ENCODE measurements at places on chromosomes 6 and 20.

- H3K36me3 ChIP-seq = peaks cover 4% of the 10 kb centered on the region
- DNase-seq = no peak
- no peak overlapping the region for H3K27ac ChIP-seq
- no peaks in the 10 kb centered on the region for H3K4me1 ChIP-seq
Measured at GRCh38 chr6:16789329-16790038, 28.2 kb upstream of the ATXN1 start.

- H3K27ac ChIP-seq = no peak overlapping the region
- no peak for DNase-seq
- H3K4me3 ChIP-seq = no peak overlapping the region
- peaks cover 7% of the 10 kb centered on the region for H3K4me1 ChIP-seq
Measured at GRCh38 chr20:37201827-37202162, 22.4 kb upstream of the MROH8 start.

DNA sequence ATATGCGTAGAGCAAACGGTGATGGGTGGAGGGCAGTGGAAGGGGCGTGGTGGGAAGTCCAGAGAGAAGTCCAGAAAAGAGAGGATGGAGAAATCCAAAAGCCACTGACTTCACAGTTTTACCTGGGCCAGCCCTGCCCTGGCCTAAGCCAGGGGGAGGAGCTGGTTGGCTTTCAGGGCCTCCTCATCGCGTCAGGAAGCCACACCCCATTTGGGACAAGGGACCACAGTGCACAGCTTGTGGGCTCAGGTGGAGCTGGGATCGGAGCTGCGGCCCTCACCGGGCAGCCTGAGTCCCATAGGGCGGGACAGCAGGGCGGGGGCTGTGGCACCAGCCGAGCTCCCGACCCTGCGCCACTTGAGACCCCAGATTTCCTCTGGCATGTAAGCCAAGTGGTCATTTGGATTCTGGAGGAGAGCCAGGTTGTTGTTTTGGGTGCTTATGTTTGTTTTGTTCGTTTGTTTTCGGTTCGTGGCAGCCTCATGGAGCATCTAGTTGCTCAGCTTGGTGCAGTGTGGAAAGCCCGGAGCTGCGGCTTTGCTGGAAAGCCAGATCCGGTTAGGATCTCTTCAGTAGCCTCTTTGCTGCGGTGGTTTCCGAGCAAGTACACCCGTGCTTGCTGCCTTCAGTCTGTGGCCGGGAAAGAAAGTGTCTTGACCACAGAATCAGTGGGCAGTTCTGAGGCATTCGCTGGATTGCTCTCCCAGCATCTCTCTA is 42.2 kb downstream of the RIOK1 start:
- H3K27me3 ChIP-seq = peaks cover 6% of the 10 kb centered on the region
- no peak for DNase-seq
- no peak overlapping the region for H3K4me3 ChIP-seq
- peaks cover 6% of the 10 kb centered on the region for H3K4me1 ChIP-seq
- H3K27ac ChIP-seq = no peak overlapping the region
- H3K36me3 ChIP-seq = peaks cover 5% of the 10 kb centered on the region

- H3K27me3 ChIP-seq = no peaks in the 10 kb centered on the region
- H3K4me1 ChIP-seq = no peaks in the 10 kb centered on the region
- no peak overlapping the region for H3K4me3 ChIP-seq
- DNase-seq = no peak
Measured at GRCh38 chr6:124487623-124488431, 474.4 kb upstream of the RNF217 start.

DNA sequence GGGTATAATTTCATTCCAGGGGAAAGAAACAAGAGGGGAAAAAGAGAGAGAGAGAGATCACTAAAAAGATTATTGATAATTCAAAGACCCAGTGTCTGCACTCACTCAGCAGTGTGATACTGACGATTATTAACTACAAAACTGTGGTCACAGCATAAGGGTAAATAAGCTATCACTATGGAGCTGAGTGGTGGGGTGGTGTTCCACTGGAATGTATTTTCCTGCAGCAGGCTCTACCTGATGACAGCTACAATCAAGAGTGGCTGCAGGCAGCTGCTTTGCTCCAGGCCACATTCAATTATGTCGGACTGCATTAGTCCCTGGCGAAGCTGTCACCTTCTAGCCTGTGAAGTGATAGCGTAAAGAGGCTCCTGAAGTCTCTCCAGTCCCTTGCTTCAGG is 122.2 kb upstream of the TFAP2D start:
- H3K27me3 ChIP-seq = no peaks in the 10 kb centered on the region
- H3K27ac ChIP-seq = no peak overlapping the region
- DNase-seq = no peak
- H3K4me3 ChIP-seq = no peak overlapping the region

DNA sequence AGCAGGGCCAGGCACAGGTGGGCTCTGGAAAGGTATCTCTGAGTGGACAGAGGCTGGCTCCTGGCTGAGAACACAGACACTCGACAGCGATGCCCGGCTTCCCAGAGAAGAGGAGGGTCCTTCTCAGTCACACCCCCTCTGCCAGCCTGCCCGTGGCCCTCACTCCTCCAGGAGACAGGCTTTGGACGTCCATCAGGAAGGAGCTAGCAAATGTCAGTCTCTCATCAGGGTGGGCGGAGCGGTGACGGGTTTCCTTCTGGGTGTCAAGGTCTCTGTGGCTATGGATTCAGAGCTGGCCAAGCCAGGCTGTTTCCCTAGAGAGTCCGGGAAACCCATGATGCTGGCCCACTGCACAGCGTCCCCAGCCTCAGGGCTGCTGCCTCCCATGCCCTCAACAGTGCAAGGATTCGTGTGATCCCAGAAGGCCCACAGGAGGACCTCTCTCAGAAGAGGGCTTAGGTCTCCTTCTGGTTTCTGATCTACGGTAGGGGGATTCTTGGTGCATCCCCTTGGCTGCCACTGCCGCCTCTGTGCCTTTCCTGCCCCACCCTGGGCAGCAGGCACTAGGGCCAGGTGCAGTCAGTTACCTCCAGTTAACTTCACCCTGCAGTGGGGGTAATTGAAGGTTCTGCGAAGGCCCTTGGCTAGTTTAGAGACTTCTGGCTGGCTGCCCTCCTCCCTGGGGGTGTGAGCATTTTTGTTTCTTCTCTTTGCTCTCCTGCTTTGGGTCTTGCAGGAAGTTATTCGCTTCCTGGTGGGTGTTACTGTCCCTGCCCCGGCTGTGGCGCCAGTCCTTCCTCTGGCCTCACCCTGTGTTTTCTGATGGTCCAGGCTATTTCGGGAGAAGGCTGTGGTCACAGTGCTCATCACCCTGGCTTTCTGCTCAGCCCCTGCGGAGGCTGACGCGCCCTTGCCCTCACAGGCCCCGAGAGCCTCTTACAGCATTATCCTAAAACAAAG is 80.2 kb downstream of the CDH4 start:
- no peaks in the 10 kb centered on the region for H3K4me1 ChIP-seq
- no peak for DNase-seq
- no peak overlapping the region for H3K27ac ChIP-seq
- H3K4me3 ChIP-seq = no peak overlapping the region
- H3K27me3 ChIP-seq = peaks cover 3% of the 10 kb centered on the region

DNA sequence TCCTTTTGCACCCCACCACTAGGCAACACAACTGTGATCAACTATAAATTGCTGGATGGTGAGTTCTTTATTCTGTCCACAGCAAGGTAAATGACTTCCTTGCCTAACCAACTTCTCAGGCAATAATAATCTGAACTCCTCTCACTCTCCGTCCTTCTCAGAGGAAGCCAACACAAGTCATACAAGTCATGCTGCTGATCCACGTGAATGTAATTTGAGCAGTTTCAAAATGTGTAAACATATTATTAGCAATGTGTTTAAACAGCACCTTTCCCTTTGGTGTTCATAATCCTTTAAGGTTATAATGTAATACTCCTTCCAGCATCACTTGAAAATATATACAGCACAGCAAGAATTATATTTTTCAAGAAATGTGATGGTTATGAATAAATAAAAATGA is 127.9 kb downstream of the QRSL1 start:
- H3K27me3 ChIP-seq = no peaks in the 10 kb centered on the region
- no peak for DNase-seq
- peaks cover 2% of the 10 kb centered on the region for H3K4me1 ChIP-seq
- no peaks in the 10 kb centered on the region for H3K36me3 ChIP-seq

GRCh38 chr20:56442389-56443365 is 25.8 kb upstream of the RTF2 start:
- peaks cover 5% of the 10 kb centered on the region for H3K27me3 ChIP-seq
- H3K4me3 ChIP-seq = no peak overlapping the region
- H3K36me3 ChIP-seq = no peaks in the 10 kb centered on the region
- no peak overlapping the region for H3K27ac ChIP-seq

DNA sequence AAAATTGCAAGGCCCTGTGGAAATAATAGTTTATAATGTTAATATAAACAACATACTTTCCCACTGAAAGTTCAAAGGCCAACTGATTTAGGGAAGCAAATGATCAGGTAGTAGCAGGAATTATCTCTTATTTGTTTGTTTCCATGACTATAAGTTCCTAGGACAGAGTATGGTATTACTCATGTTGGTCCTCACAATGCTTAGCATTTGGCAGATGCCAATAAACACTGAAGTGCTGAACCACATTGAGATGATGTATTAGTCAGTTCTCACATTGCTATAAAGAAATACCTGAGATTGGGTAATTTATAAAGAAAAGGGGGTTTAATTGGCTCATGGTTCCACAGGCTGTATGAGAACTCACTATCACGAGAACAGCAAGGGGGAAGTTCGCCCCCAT is 129.6 kb upstream of the NUP153 start:
- H3K27me3 ChIP-seq = no peaks in the 10 kb centered on the region
- no peak overlapping the region for H3K4me3 ChIP-seq
- H3K4me1 ChIP-seq = no peaks in the 10 kb centered on the region
- H3K36me3 ChIP-seq = peaks cover 13% of the 10 kb centered on the region
- no peak for DNase-seq

- DNase-seq = no peak
- no peak overlapping the region for H3K27ac ChIP-seq
- no peaks in the 10 kb centered on the region for H3K36me3 ChIP-seq
- H3K4me3 ChIP-seq = no peak overlapping the region
- peaks cover 9% of the 10 kb centered on the region for H3K27me3 ChIP-seq
Measured at GRCh38 chr6:17012421-17013225, 89.2 kb upstream of the STMND1 start.

- H3K4me3 ChIP-seq = no peak overlapping the region
- no peak overlapping the region for H3K27ac ChIP-seq
- peaks cover 26% of the 10 kb centered on the region for H3K36me3 ChIP-seq
- no peaks in the 10 kb centered on the region for H3K27me3 ChIP-seq
- peaks cover 7% of the 10 kb centered on the region for H3K4me1 ChIP-seq
Measured at GRCh38 chr6:30898750-30899360, 9.2 kb upstream of the GTF2H4 start.

GRCh38 chr6:148271711-148272439 is 70.8 kb upstream of the SASH1 start:
- no peaks in the 10 kb centered on the region for H3K36me3 ChIP-seq
- H3K4me3 ChIP-seq = no peak overlapping the region
- H3K4me1 ChIP-seq = no peaks in the 10 kb centered on the region
- no peak for DNase-seq
- peaks cover 4% of the 10 kb centered on the region for H3K27me3 ChIP-seq

DNA sequence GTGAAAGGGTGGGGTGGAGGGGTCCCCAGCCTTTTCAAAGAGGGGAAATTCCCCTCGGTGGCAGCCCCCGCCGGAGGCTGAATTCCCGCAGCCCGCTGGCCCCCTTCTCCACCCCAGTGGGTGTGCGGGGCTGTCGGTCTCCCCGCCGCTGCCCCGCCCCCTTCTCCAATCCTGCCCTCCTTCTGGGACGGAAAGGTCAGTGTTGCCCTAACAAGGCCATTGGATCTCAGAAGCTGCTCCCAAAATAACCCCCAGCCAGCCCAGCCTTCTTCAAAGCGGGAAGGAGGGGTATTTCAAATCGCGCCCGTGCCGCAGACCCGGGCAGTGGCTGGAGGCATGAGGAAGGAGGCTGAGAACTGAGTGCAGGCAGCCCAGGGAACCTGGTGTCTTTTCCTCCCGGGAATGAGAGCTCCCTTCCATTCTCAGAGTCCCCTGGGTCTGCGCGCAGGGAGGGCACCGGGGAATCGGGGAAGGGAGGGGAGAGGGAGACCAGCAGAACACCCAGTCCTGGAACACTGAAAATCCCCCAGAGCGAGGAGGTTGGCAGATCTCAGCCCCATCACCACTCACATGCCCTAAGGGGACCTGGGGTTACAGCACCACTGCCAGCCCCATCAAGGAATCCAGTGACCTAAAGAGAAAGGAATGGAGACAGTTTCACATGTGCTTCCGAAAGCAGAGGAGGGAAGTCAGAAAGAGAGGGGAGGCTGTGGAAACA is at the start of gene JPH2:
TSS of gene JPH2 (minus strand) at position 135 of the 718 bp plus-strand sequence. CDS start 483 bp downstream, outside the sequence.
- H3K36me3 ChIP-seq = no peaks in the 10 kb centered on the region
- H3K27me3 ChIP-seq = peaks cover 27% of the 10 kb centered on the region
- DNase-seq = no peak
- peaks cover 16% of the 10 kb centered on the region for H3K4me1 ChIP-seq
- peak within 1 kb of the TSS; percentile 69 for H3K4me3 ChIP-seq
- no peak within 1 kb of the TSS for H3K27ac ChIP-seq

- no peaks in the 10 kb centered on the region for H3K27me3 ChIP-seq
- no peak overlapping the region for H3K4me3 ChIP-seq
- H3K36me3 ChIP-seq = peaks cover 15% of the 10 kb centered on the region
- no peak for DNase-seq
- H3K27ac ChIP-seq = no peak overlapping the region
- no peaks in the 10 kb centered on the region for H3K4me1 ChIP-seq
Measured at GRCh38 chr20:20658871-20659431, 53.5 kb downstream of the RALGAPA2 start.

- peak overlapping the region; percentile 91 for H3K4me3 ChIP-seq
- H3K36me3 ChIP-seq = no peaks in the 10 kb centered on the region
- peaks cover 22% of the 10 kb centered on the region for H3K4me1 ChIP-seq
- peak; percentile 34 for DNase-seq
- H3K27ac ChIP-seq = peak overlapping the region; percentile 82
Measured at GRCh38 chr6:167827583-167828324, 1.0 kb downstream of the AFDN start.

- peaks cover 6% of the 10 kb centered on the region for H3K4me1 ChIP-seq
- H3K27me3 ChIP-seq = no peaks in the 10 kb centered on the region
- DNase-seq = no peak
- H3K27ac ChIP-seq = no peak overlapping the region
Measured at GRCh38 chr20:40978761-40979160, 49.9 kb upstream of the TOP1 start.

GRCh38 chr20:6866741-6867140 is 99.3 kb downstream of the BMP2 start:
- no peak for DNase-seq
- H3K27me3 ChIP-seq = no peaks in the 10 kb centered on the region
- H3K4me3 ChIP-seq = no peak overlapping the region
- H3K36me3 ChIP-seq = no peaks in the 10 kb centered on the region
- no peak overlapping the region for H3K27ac ChIP-seq
- H3K4me1 ChIP-seq = no peaks in the 10 kb centered on the region

GRCh38 chr6:108896111-108896661 is 48.0 kb downstream of the ARMC2 start:
- H3K4me3 ChIP-seq = no peak overlapping the region
- peaks cover 18% of the 10 kb centered on the region for H3K4me1 ChIP-seq
- H3K27ac ChIP-seq = no peak overlapping the region
- peaks cover 3% of the 10 kb centered on the region for H3K36me3 ChIP-seq

Data from memory B cell (primary cell).